ENCODE measurements at places on chromosomes 16 and 17. TPM values are rescaled to one million over a fixed set of nuclear protein-coding genes. Genes with fewer than 3 reads are reported as not detected.
A peak's percentile ranks its signal among the peaks of the same experiment; 100 is the strongest.

- no peak for DNase-seq
Measured at GRCh38 chr16:27123795-27124409, 57.2 kb downstream of the C16orf82 start.

KRT31 gene
- total RNA-seq, result not detected

- no peak for DNase-seq
Measured at GRCh38 chr16:51034481-51035109, 116.5 kb downstream of the SALL1 start.

DNA sequence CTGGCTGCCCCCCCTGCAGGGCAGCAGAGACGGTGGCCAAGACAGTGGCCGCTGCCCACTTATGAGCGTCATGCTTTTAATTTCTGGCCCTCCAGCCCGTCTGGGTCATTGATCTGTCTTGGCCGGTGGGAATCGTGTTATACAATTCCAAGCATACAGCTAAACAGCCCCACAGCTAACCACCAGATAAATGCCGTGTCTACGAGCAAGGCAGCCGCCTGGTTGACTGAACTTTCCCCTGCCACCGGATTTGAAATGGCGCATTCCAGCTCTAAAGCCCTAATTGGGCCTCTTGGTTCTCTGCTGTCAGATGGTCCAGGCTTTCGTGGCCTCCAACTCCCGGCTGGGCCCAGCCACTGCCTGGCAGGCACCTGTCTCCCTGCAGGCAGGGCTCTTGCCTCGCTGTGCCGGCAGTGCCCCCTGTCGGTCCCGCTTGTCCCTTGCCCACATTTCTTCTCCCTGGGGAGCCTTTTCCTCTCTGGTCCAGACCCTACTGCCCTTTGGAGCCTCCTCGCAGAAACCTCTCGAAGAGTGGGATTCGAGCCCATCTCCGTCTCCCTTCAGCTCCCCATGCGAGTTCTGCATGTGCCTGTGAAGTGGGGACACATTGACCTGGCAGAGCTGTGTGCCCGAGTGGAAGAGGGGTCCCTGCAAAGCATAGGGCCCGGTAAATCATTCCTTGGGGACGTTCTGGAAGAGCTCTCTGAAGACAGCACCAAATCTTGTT is 1.8 kb upstream of the RBFOX3 start:
- peak; percentile 81 for DNase-seq

KRTAP4-11 gene
- total RNA-seq, result not detected

DNA sequence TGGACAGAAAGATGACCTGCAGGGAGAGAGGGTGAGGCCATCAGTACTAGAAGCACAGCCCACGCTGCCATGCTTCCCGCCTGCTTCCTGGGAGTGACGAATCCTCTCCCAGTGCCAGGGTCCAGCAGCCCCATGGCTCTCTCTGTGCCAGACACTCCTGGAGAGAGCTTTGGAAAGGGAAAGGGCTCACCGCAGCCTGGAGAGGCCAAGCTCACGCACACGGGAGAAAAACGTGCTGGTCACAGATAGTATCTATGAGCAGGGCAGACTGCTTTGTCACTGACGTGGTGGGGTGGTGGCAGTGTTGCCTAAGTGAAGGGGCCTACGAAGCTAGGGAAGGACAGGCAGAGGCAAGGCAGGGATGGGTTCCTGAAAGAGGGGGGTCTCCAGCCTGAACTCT is 5.4 kb downstream of the WBP2 start:
- peak; percentile 26 for DNase-seq

DNA sequence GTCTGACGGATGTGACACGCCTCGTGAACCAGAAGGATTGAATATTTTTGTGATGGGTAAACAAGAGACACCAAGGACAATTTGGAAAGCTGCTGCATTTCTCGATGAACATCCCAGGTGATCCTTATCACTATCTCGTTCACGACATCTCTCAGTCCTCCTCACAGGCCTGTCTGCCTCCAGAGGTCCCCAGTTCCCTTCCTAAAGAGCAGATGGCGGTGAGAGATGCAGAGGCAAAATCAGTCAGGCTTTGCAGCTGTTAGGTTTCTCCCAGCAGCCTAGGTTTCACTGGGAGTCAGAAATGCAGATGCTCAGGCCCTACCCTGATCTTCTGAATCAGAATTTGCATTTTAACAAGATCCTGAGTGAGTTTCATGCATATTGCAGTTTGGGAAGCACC is 23.6 kb downstream of the SCPEP1 start:
- no peak for DNase-seq

- no peak for DNase-seq
Measured at GRCh38 chr16:64058685-64059084, 1063.2 kb downstream of the CDH11 start.

PLA2G10 gene
- total RNA-seq, result not detected

- no peak for DNase-seq
Measured at GRCh38 chr16:21272253-21272652, 5.8 kb downstream of the CRYM start.

REXO5 gene
- total RNA-seq, result 6.2 TPM

DNA sequence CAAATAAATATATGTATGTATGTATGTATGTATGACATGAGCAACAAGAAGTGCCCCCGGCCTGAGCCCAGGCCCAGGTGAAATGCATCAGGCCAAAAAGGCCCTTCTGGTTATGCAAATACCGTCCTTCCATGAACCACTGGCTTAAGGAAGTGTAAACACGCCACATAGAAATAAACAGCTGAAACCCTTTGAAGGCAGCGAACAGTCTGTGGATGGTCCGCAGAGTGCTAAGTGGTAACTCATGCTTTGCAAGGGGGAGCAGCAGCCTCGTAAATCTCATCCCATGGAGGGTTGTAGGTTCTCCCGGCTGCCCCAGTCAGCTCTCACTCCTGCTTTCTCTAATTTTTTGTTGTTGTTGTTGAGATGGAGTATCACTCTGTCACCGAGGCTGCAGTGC is 36.7 kb downstream of the COTL1 start:
- no peak for DNase-seq

DNA sequence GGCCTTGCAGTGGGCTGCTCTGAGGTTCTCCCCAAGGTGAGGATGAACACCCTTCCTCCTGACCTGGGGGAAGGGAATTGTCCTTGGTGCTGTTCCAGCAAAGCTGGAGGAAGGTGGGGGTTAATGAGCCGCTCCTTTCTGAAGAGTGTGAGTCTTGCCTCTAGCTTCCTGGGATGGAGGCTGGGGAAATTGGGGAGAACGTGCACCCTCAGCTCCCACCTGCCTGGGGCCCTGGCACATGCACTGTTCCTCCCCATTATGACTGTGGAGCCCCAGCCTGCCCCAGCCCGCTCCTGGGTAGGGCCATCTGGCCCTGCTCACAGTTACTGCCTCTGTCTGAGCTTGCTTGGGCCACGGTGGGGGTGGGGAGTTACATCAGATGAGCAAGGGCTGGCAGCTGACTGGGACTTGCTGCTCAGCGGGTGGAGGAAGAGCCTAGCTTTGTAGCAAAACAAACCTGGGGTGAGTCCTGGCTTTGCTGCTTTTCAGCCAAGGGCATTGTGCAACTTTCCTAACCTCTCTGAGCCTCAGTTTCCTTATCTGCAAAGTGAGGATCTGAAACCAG is 11.1 kb downstream of the TNS4 start:
- peak; percentile 94 for DNase-seq

KRT12 gene
- total RNA-seq, result not detected

- no peak for DNase-seq
Measured at GRCh38 chr17:30173649-30174048, 57.0 kb downstream of the NSRP1 start.

PRPF8 gene
- total RNA-seq, result 111 TPM

KLHL10 gene
- total RNA-seq, result 0.36 TPM

DNA sequence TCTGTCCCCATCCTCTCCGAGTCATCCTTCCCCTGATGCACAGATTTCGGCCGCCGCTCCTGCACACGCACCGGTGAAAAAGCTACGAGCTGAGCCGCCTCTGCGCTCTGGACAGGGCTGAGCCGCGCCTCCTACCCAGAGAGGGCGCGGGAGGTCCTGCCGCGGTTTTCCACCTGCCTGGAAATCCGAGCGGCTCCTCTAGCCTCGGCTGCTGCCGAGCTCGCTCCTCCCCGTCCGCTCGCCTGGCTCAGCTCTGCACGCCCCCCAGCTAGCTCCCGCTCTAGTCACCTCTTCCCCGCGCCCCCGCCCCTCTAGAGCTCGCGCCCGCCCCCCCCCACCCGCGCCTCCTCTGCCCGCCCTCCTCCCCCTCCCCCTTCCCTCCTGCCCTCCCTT is 198 bp upstream of the SHISA9 start:
- peak; percentile 56 for DNase-seq

DNA sequence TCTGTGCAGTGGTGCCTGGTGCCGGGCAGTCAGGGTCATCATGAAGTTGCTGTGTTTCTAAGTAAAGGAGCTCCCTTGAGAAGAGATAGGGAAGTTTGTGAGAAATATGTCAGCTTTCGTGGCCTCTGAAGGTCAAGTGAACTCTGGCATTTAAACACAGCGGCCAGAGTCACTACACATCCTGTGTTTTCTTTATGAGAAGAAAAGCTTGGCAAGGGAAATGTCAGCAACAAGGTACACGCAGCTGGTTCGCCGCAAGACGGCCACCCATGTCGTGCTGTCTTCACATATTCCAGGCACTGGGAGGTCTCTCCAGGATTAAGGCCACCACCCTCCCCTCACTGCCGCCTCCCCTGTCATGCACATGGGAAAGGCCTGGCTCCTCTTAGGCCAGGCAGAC is 33.2 kb upstream of the PEMT start:
- no peak for DNase-seq

GRCh38 chr17:40319651-40320540 is 10.9 kb downstream of the RARA start:
- DNase-seq, result peak; percentile 81

FBXO39 gene
- total RNA-seq, result 0.59 TPM

GRCh38 chr17:35073183-35073790 is 9.8 kb upstream of the RFFL start:
- DNase-seq, result no peak

GRCh38 chr16:75379339-75379738 is 54.0 kb downstream of the CFDP1 start:
- DNase-seq, result no peak

CMTR2 gene
- 39.1 TPM for total RNA-seq

DNA sequence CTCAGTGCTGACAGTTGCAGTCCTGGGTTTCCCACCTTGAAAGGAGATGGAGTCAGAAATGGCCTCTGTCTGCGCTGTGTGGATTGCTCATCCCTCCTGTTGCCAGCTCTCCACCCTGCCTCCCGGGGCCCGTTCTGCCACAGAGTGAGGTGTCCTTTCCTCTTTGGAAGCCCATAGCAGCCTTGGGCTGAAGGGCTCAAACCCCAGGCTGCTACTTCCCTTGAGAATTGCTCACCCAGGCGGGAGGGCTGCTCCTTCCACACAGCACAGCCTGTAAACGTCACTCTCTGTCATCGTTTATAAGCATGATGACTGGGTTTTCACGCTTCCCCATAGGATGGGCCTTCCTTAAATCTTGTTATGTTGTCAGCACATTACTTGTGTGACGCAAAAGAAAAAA is 62.7 kb downstream of the FOXK2 start:
- peak; percentile 97 for DNase-seq

DNA sequence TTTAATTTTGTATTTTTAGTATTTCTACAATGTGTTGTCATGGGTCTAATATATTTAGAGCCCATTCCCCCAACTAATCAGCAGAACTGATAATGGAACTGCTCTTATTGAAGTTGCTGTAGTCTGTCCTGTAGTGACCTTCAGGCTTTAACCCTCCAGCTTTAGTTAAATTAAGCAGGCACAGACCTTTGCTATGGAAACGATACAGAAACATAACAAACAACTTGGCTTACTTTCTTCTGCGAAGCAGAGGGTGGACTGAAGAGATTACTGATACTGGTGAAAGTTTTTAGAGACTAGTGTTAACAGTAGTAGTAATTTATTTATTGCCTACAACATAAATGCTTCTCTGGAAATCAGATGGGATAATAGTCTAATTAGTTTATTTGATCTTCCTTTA is 61.4 kb downstream of the NFATC3 start:
- DNase-seq, result no peak

DNA sequence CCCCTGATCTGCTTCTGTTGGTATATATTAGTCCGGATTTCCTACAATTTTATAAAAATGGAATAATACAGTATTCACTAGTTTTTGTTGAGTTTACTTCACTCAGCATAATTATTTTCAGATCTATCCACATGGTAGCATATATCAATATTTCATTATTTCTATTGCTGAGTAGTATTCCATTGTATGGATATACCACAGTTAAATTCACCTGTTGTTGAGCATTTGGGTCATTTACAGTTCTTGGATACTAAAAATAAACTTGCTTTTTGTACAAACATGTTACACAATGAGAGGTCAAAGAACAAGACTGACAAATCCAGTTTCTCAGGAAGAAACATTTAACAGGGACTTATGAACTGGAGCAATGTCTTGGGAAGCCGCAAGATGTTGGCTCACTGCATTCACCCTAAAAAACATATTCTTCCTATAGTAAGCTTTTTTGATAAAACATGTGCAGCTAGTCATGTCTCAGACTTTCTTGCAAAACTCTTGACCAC is 126.9 kb upstream of the HS3ST2 start:
- no peak for DNase-seq

C17orf67 gene
- total RNA-seq, result 0.36 TPM

GRCh38 chr16:79114759-79115158 is 485.8 kb downstream of the MAF start:
- no peak for DNase-seq

FOXC2 gene
- 2.2 TPM for total RNA-seq

DNA sequence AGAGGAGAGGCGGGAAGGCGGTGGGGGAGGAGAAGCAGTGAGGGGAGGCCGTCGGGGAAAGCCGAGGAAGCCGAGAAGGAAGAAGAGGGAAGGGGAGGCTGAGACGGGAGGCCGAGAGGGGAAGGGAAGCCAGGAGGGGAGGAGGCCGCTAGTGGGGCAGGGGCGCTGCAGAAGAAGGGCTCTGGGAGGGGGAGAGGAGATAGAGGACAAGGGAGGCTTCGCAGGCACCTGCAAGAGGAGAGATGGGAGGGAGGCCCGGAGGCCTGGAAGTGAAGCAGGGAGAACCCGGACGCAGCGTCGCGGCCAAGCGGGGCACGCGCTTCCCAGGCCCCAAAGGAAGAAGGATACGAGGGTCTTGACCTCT is 2.3 kb downstream of the C17orf58 start:
- no peak for DNase-seq

- DNase-seq, result no peak
Measured at GRCh38 chr16:11743308-11744074, 834 bp upstream of the TXNDC11 start.

DNA sequence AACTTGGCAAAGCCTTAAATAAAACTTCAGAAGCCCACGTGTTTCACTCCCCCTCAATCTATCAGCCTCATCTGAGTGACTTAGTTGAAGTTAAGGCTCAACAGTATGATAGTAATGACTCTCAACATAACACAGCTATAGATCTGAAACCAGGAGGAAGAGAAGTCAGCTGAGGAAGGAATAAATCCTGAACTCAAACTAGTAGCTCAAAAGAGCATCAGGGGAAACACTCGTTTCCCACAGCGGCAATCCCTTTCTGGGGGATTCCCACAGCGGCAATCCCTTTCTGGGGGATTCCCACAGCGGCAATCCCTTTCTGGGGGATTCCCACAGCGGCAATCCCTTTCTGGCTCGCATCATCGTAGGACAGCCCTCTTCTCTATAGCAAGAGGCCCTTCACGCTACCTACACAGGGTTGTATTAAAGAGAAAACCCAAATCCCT is 56.8 kb downstream of the ZZEF1 start:
- no peak for DNase-seq

Data from osteoblast (primary cell).